ENCODE measurements at places on chromosomes 2 and 18. TPM values are rescaled to one million over a fixed set of nuclear protein-coding genes. Genes with fewer than 3 reads are reported as not detected.

DNA sequence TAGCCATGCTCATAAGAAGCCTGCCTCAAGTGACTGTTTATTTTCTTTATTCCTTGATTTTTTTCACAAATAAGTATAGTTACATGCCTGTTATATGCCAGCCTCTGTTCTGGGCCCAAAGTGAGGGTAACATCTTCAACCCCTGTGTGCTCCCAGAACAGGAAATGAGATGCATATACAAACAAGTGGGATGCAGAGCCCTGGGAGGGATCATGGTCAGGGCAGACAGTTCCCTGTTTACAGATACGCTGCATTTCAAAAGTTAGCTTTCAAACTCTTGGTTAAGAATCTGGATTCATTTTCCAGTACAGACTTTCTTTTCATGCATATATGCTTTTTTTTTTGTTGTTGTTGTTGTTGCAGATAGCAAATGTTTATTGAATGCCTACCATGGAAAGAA is 24.4 kb downstream of the GPR39 start:
- no peak for DNase-seq

GRCh38 chr2:29228947-29229346 is 113.7 kb downstream of the CLIP4 start:
- DNase-seq = no peak

The FTCDNL1 gene
- total RNA-seq = 3.1 TPM

DNA sequence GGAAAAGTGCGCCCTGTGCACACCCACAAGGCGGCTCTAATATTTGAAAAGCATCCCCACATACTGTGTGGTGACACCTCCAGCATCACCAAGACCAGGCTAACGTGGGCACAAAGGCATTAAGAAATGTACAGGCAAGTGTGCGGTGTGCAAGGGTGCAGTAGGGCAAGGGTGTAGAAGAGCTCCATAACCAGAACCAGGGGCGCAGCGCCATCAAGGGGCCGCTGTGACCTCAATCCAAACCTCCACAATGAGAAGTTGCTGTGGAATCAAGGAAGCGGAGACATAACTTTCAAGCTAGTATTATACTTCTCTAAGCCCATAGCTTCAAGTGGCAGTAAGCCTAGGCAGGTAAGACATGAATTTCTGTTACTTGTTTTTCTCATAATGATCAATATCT is 13.0 kb downstream of the L3MBTL4 start:
- DNase-seq = no peak

Data from upper lobe of left lung (tissue), 6 donors.